Renal cortex interstitium (tissue), 15 donors: ENCODE measurements at places on chromosomes 5 and 9.

- DNase-seq = no peak
Observed at GRCh38 chr5:156913719-156914370, 49.2 kb downstream of the TIMD4 start.

DNA sequence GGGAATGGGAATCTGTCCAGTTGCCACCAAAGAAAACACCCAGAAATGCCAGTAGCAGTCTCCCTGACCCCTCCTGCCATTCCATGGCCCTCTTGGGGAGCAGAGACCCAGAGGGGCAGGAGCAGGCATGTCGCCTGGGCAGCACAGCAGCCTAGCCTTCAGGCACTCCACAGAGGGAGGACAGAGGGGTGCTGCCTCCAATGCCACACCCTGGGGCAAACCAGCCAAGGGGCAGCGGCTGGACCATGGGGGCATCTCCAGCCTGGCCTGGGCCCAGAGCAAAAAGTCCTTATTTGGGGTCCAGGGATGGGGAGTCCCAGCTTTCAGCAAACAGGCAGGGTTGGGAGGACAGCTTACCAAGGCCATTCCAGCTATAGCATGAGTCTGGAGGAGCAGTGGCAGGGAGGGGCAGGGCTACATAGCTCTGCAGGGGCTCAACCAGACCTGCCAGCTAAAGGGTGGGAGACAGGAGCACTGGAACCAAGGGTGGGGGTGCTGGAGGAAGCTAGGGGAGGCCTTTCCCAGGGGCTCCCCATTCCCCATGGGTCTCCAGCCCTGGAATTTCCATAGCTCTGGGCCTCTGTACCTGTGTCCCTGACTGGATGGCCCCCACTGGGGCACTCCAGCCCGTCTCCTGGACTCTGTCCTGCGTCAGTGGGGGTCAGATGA, 6.7 kb downstream of the BRD3 start:
- DNase-seq = no peak

DNA sequence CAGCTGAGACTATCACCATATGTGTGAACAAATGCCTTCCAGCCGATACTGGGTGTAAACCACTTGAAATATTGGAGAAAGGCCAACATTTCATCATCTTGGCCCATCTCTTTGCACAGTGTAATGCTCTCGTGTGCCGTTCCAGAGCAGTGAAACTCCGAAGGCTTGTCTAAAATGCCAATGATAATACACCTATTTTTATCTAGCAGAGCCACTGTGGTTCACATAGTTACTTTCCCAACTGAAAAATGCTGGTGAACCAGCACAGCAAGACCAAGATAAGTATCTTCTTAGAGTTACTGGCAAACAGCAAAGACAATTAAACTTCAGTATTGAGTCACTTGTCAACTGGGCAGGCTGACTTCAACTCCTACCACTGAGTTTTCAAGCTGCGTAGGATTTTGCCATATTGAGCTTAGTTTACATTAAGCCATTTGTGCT, 379.9 kb upstream of the ACTBL2 start:
- no peak for DNase-seq

- no peak for DNase-seq
Observed at GRCh38 chr5:172395483-172395882, 58.8 kb downstream of the SH3PXD2B start.

DNA sequence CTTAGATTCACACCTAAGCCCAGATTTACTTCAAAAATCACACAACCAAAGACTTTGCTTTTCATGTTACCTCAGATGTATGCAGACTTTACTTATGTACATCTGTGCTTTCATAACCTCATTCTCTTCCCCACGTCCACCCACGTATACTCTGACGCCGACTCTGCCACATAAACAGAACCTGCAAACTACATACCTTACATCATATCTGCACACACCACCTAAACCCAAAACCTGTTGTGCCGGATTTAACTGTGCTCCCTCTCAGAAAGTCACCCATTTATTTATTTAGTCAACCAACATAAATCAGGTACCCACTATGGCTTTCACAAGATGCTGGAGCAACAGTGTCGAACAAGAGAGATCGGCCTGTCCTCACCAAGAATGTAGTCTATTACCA, 1.0 kb upstream of the DPYSL3 start:
- no peak for DNase-seq
